ENCODE measurements at places on chromosomes 5 and 9.

- DNase-seq: no peak
Measured at GRCh38 chr5:132069994-132070393, 3.6 kb upstream of the CSF2 start.

DNA sequence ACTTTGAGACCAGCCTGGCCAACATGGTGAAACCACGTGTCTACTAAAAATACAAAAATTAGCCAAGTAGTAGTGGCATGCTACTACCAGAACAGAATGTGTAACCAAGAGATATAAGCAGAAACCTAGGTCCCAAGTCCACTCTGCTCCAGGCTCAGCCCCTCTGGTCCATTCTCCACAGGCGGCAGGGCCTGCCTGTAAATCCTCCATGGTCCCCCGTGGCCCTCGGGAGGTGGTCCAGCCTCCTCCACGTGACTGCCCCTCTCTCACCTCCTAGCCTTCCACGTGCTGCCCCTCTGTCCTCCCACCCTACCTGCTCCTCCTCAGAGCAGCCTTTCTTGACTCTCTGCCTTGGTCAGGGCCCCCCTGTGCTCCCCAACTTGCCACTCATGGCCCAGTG lies 127.4 kb downstream of the GAPVD1 start:
- no peak for DNase-seq

DNA sequence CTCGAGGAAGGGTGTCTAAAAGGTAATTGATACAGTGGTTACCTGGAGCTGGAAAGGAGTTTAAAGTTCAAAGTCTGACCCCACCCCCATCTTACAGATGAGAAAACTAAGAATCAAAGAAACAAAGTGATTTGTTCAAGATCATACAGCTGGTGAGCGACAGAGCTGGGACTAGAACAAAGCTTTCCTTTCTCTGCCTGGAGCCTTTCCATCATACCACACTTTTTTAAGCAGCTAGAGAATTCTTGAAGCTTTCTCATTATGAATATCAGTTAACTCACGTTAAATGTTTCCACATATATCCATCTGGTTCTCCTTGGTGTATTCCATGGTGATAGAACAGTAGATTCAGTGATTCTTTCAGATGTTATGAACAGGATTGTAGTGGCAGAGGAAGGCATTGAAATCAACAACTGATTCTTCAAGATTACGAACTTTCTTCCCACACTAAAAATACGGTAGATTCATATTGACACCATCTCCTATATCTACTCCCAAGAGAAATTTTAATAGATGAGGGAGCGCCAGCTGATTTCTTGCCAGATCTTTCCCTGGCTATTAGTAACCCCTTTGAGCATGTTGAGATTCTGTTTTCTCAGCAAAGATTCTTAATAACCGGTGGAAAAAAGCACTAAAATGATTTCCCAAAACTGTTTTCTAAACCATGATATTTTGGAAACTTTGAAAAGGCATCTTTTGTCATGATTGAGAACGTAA lies 233.7 kb downstream of the ADAMTSL1 start:
- no peak for DNase-seq

DNA sequence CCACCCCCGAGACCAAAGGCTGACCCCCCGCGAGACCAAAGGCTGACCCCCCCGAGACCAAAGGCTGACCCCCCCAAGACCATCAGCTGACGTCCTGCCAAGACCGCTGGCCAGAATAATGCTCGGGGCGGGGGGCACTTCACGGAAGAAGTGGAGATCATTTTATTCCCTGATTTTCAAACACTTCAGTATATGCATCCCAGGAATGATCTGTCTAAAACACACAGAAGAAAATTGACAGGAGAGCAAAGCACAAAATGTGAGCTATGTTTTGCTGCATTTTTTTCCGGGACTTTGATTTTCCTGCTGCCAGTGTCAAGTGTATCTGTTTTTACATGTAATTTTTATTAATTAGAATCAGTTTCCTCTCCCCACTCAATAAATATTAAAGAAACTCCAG lies 67.1 kb downstream of the ADAMTS2 start:
- no peak for DNase-seq

DNA sequence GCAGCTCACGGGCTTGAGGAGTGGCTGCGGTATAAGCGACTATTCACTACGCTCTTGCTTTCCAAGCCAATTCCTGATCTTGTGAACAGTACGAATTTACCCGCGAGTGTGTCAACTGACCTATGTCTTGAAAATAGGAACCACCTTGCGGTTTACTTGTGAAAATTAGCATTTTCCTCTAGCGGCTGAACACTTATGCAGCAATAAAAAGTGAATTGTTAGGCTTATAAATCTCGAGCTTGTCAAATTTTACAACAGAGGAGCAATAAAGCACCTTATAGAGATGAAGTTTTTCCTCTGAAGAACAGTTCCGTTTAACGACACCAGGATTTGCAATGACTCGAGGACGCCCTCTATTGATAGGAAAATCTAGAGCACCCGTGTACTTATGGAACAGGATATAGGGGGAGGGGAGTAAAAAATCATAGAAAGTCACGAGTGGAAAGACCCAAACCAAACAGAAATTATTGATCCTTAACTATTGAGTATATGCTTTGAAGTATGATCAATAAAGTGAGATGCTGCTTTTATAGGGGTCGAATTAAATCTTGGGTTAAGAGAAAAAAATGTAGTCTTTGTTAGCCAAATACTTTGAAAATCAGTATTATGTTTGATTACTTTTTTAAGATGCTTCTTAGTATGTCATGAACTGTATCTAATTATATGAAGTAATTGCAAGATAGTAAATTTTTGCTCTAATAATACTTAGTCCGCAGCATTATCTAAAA lies 1.9 kb upstream of the RGMB start:
- peak; percentile 49 for DNase-seq

- DNase-seq: no peak
Measured at GRCh38 chr9:22036866-22037626, 27.9 kb upstream of the CDKN2B start.

DNA sequence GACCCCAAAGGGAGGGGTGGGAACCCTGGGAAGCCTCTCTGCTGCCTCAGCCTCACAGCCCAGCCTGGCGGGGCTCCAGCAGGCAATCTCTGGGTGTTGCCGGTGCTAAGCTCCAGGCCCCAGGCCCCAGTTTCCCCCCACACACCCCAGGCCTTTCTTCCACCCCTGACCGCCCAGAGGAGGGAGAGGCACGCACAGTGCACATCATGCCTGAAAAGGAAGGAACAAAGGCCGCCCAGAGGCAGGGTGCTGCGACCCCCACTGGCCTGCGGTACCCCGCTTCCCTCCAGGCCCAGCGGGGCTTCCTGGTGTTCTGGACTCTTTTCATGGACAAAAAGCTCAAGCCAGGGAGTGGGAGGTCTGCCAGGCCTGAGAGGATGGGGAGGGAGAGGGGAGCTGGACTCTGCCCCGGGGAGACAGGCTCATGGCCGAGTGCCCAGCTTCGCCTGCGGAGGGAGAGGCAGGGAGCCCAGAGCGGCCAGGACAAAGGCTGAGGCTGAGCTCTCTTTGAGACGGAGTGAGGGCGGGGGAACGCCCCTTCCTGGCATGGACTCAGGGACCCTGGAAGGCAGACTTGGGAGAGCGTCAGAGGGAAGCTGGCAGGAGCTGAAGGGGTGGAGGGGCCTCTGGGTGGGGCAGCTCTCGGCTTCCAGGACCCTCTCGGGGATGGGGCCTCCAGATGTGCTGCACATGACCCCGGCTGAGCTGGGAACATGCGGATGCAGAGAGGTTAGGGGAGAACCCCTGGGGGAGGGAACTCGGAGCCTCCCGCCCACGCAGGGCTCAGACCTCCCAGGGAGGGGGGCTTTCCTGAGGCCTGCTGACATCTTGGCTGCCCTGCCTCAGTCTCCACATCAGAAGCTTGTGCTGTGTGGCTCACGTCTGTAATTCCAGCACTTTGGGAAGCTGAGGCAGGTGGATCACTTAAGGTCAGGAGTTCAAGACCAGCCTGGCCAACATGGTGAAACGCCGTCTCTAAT lies 1.8 kb upstream of the ENTPD2 start:
- peak; percentile 62 for DNase-seq

DNA sequence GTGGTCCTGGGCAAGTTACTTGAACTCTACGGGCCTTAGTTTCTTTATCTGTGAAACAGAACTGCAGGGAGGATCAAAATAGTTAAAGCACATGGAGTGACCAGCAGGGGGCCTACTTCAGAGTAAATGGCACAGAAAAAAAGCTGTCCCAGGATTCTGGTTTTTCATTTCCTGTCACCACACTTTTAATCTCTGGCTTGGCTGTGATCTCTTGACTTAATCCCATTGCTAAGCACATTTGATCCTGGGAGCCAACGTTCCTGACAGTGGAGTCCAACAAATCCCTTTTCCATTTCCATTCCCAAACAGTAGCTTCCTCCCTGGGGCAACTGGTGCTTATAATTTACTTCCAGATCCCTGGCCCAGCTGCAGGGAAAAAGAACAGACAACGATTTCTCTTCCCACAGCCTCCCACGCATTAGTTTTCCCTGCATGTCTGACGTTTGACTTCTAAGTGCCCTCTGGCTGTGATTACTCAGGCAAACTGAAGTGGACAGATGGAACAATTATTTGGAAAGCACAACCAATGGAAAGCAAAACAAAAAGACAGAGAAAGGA lies 136.5 kb upstream of the STK32A start:
- peak; percentile 65 for DNase-seq

DNA sequence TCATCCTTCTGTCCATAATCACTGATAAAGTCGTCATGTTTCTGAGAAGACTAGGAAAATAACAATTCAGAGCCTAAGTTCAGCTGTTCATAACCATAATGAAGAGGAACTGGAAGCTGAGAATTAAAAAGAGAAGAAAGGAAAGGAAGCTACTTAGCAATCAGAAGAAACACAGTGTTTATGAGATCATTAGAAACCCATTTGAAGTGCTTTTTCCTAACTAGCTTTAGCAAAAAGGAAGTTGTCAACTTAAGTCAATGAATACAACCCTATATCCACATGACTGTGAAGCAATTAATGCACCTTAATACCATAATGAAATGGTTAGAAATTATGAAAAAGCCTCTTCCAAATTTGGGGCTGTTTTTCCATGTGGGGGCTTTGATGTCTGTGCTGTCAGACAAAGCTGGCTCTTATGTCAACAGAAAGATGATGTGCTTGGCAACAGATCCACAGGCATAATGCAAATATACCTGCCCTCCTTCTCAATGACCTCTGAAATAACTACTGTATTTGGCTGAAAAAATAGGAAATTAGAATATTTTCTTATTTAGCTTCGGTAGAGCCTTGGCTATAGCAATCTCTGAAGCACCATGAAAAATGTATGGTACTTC lies 463.5 kb downstream of the RASEF start:
- DNase-seq: no peak

DNA sequence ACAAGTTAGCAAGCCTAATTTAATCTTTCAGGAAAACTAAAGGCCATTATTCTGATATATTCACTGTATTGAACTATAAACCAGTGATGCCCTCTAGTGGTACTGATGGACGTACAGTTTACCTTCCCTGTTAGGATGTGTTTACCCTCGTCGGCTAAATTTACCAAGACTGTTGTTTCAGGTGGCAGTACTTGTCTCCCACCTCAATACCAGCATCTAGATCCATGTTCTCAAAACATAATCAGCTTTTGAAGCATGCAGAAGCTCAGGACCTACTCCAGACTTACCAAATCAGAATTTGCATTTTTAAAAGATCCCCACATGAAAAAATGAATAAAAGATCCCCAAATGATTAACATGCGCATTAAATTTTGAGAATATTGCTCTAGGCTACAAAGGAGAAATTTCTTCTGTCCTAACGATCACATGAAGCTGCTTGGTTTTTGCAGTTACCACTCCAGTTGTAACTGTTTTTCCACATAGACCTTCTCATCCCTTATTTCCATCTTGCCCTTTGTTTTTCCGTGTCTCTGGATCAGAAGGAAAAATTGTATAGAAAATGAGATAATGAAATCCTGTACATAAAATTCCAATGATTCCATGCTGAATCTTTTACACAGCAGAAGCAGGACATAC lies 3.2 kb upstream of the BAAT start:
- DNase-seq: no peak

DNA sequence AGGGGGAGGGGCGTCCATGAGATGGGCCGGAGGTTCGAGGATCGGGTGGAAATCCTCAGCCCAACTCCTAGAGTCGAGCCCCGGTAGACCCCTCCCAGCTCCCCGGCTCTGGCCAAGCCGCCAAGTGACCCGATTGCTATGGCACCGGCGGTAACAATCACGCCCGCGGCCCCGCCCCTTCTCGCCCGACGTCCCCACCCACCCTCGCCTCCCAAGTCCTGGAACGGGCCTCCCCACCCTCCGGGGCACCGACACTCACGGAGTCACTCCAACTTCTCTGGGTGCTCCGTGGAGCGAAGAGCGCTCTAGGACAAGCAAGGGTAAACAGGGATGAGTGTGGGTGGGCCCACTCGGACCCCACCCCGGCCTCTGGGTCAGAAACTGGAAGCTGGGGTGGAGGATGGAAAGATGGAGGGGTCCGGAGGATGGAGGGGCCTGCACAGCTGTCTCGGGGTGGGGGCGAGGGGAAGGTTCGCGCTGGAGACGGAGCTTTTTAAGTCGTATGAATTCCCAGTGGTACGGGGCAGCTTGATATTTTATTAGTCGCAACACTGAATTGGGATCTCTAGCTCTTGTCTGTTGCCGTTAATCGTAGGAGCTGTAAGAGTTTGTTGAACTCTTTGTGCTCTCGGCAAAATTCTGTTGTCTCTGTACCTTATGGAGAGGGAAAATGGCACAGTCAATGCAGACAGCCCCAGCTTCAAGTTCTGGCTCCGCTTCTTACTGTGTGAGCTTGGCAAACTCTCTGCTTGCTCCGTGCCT lies at the start of gene SPACA9:
Gene SPACA9, plus strand, starts transcription at position 204 of the 762 bp plus-strand sequence. CDS start 5,050 bp downstream, outside the sequence.
- DNase-seq: no peak

DNA sequence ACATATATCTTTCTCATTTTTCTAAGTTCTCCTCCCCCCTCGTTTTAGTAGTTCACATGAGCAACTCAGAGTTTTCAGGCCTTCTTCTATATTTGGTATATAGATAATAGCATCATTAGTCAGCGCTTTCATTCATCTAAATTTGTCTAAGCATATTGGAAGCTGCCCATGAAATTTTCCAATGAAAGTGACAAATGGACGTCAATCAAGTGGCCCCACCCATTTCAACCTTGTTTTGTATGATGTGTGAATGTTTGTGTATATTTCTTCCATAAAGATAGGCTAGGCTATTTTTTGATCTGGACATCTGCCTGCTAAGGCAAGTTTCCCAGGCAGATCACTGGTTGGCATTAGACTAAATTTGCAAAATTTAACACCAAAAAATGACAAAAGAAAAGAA lies 104.0 kb upstream of the SSBP2 start:
- no peak for DNase-seq

- DNase-seq: no peak
Measured at GRCh38 chr9:116549786-116550660, 137.1 kb upstream of the TRIM32 start.

GRCh38 chr5:179397516-179397915 lies 52.3 kb upstream of the ADAMTS2 start:
- DNase-seq: no peak

DNA sequence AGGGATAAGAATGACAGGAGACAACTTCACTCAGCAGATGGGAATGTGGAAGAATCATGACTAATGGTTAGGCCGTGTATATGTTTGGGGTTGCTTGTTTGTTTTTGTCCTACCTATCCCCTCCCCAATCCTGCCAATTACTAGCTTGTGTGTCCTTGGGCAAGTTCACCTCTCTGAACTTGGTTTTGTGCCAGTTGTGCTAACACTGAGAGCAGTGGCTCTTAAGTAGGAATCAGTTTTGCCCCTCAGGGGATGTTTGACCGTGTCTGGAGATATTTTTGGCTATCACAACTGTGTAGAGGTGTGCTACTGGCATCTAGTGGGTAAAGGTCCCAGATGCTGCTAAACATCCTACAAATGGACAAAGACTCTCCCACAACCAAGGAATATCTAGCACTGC lies 287.0 kb downstream of the DMRT2 start:
- no peak for DNase-seq

All from DMS153 (cell line).